ENCODE measurements at places on chromosomes 6 and 20.

- DNase-seq = no peak
Measured at GRCh38 chr20:10090588-10091166, 55.9 kb downstream of the ANKEF1 start.

DNA sequence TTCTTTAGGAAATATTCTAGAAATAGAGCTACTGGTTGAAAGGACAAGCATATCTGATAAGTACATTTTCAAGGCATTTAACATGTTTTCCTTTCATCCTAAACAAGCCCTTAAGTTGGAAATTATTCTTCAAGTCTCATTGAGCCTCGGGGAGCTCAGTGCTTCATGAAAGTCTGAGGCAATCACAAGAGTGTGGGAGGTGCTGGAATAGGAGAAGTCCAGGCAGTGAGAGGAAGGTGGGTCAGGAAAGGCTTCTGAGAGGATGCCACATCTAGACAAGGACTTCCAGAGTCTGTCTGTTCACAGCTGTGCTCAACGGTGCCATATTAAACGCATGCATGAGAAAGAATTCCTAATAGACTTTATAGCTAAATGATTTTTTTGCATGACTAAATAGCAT lies 69.8 kb downstream of the CD83 start:
- no peak for DNase-seq

DNA sequence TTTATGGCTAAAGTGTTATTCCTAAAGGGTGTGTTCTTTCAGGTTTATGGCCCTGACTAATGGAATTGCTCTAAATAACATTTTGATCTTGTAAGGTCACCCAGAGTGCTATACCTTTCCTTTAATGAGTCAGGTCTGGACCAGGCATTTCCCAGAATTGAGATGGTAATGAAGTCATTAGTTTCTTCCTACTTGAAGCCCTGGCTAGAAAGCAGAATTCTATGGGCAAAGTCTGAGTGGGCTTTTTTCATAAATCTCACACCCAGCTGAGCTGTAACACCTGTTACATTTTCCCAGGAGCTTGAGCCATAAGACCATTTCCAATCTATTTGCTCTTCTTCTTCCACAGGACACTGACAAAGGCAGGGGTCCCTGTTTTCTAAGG lies 122.0 kb upstream of the ID4 start:
- no peak for DNase-seq

DNA sequence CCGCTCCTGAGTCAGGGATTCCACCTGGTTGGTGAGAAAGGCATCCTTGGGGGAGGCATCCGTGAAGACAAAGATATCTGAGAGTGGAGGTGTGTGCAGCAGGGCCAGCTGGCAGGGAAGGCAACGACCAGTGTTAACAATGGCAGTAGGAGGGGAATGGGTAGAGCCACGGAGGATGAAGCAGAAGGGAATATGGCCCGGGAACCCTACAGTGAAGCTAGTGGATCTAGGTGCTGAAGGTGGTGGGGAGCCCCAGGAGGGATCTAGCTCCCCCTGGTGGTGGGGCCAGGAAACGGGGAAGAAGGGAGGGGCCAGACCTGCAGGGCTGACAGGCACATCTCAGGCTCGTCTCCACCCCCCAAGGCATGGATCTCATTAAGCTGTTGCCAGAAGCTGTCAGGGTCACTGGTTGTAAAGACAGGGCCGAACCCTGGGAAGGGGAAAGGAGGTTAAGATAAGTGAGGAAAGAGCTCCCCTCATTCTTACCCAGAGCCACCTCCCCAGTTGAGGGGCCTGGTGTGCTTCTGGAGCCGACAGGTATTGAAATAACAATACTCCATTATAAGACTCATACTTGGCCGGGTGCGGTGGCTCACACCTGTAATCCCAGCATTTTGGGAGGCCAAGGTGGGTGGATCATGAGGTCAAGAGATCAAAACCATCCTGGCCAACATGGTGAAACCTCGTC lies 7.3 kb downstream of the VWA7 start:
- peak; percentile 71 for DNase-seq

DNA sequence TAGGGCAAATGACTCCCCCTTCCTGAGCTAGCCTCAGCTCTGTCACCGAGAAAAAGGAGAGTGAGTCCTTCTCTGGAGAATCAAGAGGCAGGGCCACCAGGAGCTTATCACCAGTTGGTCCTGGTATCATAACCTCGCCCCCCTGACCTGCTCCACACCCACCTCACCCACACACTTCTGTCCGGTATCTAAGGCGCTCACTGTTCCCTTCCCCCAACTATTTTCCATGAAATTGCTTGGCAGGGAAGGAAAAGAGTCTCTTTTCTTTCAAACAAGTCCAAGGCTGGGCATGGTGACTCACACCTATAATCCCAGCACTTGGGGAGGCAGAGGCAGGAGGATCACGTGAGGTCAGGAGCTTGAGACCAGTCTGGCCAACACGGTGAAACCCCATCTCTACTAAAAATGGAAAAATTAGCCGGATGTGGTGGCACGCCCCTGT lies 77.6 kb downstream of the ZMYND8 start:
- DNase-seq = no peak

DNA sequence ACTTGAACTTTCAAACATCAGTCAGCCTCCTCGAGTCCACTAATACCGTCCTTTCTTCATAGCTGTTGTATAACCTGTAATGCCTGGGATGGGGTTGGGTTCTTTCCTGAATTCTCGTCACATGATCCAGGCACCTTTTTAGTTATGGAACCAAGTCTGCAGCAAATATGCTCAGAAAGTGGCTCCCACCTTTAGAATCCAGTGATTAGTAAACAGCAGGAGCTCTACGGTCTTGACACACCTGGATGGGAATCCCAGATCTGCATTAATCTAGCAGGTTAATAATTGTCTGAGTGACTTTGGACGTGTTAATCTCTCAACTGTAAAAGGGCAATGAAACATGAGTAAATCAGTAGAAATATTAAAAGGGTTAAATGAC lies 729 bp upstream of the ZHX3 start:
- DNase-seq = no peak

- DNase-seq = no peak
Measured at GRCh38 chr6:136129365-136129764, 120.7 kb downstream of the MTFR2 start.

GRCh38 chr6:32114796-32115195 lies 5.7 kb upstream of the TNXB start:
- no peak for DNase-seq

DNA sequence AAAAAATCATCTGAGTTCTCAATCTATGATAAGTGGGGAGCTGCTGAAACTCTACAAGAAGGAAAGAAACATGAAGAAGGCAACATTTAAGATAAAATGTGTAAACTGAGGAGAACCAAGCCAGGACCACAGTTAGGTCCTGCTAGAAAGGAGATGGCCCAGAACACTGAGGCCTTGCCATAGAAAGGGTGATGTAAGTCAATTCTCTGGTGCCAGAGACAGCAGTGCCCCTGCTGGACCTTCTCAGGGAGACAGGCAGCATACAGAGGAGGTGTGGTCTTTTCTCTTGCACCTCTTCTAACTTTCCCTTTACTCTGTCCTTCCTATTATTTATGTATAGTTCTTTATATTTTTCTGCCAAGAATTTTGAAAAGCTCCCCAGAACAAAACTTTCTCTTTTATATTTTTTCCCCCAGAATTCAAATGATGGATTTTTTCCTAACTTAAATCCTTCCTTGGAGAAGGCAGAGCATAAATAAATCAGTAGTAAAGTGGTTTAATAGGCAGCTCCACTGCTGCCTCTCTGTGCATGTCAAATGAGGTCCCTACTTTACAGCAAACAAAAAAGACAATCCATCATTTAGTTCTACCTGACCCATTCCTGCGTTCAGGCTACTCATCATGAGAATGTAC lies 9.0 kb downstream of the UQCC2 start:
- DNase-seq = no peak

- no peak for DNase-seq
Measured at GRCh38 chr20:23061262-23061661, 11.8 kb upstream of the THBD start.

DNA sequence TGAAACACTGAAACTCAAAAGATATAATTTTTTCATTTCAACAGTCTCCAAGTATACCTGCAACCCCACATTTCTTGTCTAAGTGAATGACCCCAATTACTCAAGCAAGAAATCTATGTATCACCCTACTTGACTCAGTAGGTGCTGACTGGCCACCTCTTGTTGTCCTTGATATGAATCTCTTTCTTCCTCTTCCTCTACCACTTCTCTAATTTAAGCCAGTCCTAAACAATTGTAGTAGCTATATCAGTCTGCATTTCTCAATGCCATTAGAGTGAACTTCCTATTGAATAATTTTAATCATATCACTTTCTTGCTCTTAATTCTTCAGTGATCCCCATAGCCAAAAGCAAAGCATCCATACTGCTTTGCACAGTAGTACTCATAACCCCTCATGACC lies 93.2 kb downstream of the NKAIN2 start:
- no peak for DNase-seq

DNA sequence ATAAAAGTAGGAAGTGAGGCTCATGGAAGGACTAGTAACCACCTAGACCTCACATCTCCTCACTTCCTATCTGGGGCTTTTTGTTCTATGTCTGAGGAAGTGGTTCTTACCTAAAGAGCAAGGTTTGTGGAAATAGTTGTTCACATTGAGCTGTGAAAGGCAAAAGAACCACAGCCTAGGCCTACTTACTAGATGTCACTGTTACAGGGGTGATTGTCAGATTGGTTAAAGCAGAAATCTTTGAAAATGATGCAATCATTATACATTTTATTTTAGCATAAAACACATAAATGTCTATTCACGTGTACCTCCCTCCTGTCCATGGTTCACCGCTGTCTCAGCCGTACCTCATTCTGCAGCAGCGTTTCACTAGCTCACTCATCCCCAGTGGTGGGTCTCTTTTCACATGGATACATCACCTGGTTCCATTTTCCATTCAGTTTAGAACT lies 268.8 kb downstream of the TMEM242 start:
- DNase-seq = no peak

DNA sequence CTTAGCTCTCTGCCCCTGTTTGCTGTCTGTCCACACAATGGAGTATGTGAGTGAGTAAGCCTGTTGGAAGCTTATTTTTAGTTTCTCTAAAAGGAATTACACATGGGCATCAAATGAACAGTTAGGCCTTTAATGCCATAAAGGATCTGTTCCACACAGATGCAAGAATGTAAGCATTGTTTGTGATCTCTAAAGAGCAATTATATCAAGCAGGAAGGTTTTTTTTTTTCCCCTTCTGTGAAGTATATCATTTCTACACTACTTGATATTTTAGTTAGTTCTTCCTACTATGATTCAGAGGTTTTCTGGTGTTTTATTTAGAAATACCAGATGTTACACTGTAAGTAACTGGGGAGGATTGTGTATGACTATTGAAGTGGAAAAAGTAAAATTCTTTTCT lies 627.5 kb downstream of the COL12A1 start:
- no peak for DNase-seq

- no peak for DNase-seq
Measured at GRCh38 chr6:76861403-76861802, 601.9 kb downstream of the HTR1B start.

Data from CMK (cell line).